Lung (tissue), 17 donors: ENCODE measurements at places on chromosomes 11 and 22.

DNA sequence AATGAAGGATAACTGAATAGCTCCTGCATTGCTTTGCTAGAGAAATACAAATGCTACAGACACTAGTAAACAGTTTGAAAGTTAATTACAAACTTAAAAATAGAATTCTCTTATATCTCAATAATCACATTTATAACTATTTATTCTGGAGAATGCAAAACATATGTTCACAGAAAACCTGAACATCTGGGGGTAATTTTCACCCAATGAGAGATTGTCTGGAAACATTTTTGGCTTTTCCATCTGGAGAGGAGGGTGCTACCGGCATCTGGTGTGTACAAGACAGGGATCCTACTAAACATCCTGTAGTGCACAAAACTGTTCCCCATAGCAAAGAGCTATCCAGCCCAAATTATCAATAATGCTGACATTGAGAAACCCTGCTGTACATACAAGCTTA lies 378.4 kb upstream of the CHORDC1 start:
- no peak for DNase-seq

DNA sequence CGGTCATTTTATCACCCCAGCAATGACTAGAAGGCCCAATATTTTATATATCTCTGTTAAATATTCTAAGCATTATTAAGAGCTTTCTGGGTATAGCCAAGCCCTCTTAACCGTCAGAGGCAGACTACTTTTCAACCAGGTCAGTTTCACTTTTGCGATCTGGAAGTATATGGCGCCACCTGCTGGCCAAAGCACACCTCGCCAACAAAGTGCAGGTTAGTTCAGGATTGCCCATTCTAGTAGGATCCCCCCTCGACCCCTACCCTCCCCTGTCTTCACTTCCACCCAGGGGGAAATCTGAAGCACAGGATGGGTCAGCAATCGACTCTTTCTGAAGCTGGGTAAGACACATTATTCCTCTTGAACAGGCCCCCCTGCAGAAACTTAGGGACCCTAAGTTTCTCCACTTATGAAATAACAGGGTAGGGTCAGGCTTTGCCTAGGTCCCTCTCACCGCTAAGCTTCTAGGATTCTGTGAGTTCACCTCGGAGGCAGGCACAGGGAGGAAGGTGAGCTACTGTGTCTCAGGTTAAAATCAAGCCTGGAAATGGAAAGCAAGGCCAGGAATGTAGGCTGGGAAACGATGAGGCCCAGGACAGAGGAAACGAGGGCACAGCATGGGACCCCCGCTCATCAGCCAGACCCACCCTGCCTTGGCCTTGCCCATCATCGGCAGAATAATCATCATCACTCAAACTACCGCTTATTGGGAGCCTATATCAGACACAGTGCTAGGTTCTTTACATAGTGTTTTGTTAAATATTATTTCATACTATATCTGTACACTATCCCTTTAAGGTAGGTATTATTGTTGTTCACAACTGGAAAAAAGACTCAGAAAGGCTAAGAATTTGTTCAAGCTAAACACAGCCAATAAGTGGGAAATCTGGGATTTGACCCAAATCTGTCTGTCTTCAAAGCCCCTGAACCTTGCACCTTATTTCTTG lies 35.6 kb downstream of the KCNJ1 start:
- peak; percentile 92 for DNase-seq

- peak; percentile 76 for DNase-seq
These were observed 6.2 kb downstream of the ADAMTS15 start for GRCh38 chr11:130454491-130455252.

DNA sequence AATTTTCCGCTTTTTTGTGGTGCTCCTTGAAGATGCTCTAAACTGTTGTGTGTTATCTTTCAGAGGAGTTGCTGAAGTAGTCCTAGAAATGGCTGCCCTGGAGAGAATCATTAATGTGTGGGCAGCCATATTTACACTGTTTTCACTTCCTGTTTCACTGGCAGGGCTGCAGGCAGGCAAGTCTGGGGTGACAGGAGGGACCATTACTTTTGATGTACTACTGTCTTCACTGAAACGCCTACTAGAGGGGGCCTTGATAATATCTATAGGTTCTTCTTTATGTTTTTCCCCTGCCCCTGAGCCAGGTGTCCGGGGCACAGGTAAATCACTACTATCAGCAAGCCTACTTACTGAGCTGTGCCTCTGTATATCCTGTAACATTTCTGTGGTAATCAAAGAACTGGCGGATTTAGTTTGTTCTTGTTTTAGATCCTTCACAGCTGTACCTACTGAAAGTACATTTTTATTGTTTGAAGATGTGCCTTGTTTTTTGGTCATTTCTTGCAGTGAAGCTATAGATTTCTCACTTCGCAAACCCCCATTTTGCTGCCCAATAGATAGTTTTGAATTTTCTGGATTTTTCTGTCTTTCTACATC lies 39.7 kb downstream of the ACAT1 start:
- DNase-seq: no peak

- no peak for DNase-seq
These were observed 1423.9 kb downstream of the BRD1 start for GRCh38 chr22:48403521-48404403.

- no peak for DNase-seq
These were observed 11.5 kb downstream of the VWCE start for GRCh38 chr11:61283613-61284012.
